ENCODE measurements at places on chromosomes 2 and 18. TPM values are rescaled to one million over a fixed set of nuclear protein-coding genes. Genes with fewer than 3 reads are reported as not detected.

Gene PROM2
- polyA plus RNA-seq = 15.9 TPM

Gene GPR55
- not detected for polyA plus RNA-seq

Gene CTNNA2
- polyA plus RNA-seq = 0.11 TPM

Gene EVX2
- not detected for polyA plus RNA-seq

Gene RBM44
- polyA plus RNA-seq = 1.3 TPM

Gene TUBA3E
- not detected for polyA plus RNA-seq
